ENCODE measurements at places on chromosomes 16 and 17.
A peak's percentile ranks its signal among the peaks of the same experiment; 100 is the strongest.

GRCh38 chr17:47218896-47219430 is 9.8 kb downstream of the MYL4 start:
- no peak for DNase-seq

DNA sequence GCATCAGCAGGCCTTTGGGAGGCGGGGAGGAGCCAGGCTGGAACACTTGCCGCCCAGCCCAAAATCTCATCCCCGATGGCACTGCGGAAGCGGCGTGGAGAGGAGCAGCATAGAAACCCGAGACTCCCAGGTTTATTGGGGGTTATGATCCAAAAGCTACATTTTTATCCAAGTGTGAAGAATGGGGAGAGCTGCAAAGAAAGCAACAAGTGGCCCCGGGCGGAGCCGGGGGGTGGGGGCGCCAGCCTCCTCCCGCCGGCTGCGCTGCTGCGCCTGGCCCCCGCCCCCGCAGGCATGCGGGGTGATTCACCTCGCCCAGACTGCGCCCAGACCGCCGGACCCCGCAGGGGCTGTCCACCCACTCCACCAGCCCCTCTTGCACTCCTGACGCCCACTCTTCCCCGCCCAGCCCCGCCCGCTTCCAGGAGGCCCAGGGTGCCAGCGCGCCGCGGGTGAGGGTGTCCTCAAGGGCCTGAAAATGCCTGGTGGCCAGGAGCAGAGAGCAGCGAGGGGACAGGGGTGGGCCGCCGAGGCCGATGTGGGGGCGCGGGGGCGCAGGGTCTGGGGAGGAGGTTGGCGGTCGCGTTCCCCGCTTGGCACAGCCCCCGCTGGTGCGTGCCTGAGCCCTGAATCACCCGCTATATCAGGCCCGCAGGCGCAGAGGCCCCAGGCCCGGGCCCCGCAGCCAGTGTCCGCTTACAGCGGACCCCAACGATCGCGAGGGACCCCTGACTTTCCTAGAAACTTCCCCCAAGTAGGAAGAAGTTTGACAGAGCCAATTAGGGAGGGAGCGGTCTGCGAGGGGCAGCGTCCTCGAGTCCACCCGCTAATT is 1.3 kb downstream of the CAVIN1 start:
- DNase-seq: peak; percentile 35

DNA sequence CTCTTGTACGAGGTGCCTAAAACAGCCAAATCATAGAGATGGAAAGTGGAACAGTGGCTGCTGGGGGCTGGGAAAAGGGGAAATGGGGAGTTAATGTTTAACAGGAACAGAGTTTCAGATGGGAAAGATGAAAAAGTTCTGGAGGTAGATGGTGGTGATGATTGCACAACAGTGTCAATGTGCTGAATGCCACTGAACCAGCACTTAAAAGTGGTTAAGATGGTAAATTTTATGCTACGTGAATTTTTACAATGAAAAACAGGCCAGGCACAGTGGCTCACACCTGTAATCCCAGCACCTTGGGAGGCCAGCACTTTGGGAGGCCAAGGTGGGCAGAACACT is 130.4 kb downstream of the C16orf78 start:
- no peak for DNase-seq

- DNase-seq: no peak
Observed at GRCh38 chr16:53084746-53085334, 30.0 kb downstream of the CHD9 start.

- DNase-seq: peak; percentile 100
Observed at GRCh38 chr16:2474877-2475412, at the start of gene TBC1D24. Gene TBC1D24 (plus strand): TSS chr16:2475127. CDS start chr16:2496149, 21,022 bp downstream.

- no peak for DNase-seq
Observed at GRCh38 chr16:62033065-62033464, 3.2 kb downstream of the CDH8 start.

DNA sequence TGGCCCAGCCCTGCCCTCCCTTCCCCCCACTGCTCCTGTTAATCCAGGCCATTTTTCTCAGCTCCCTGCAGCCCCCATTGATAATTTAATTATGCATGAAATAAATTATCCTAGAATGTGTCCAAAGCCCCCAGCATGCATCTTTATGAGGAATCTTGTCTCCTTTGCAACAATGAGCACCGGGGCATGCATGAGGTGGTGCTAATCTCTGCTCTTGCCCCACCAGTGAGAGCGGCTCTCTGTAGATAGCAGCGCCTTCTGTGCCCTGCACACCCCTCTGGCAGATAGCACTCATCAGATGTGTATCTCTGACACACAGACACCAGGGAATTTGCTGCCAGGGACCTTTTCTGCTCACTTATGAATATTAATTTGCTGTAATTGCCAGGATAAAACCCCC is 140.2 kb upstream of the CDC42EP4 start:
- DNase-seq: no peak

DNA sequence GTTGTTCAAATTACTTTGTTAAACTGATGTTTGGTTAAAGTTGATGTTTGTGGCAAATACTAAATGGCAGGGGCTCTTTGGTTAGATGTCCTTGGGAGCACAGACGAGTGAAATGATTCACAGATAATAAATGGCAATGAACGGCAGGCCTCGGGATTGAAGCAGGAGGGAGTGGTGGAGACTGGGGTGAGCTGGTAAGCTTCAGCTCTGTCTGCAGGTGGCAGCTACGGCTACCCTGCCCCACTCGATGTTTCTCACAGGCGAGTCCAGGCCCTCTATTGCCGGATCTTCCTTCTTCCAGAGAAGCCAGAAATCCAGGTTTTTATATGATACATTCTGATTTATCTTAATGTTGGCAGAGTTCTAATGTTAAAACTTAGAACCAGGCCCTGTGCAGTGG is 144.8 kb upstream of the CACNG5 start:
- no peak for DNase-seq

GRCh38 chr17:10614536-10615155 is 42.5 kb downstream of the MYH3 start:
- peak; percentile 67 for DNase-seq
